ENCODE measurements at places on chromosomes 3 and 15.

- no peak for DNase-seq
Measured at GRCh38 chr3:137988152-137988551, 21.8 kb upstream of the CLDN18 start.

DNA sequence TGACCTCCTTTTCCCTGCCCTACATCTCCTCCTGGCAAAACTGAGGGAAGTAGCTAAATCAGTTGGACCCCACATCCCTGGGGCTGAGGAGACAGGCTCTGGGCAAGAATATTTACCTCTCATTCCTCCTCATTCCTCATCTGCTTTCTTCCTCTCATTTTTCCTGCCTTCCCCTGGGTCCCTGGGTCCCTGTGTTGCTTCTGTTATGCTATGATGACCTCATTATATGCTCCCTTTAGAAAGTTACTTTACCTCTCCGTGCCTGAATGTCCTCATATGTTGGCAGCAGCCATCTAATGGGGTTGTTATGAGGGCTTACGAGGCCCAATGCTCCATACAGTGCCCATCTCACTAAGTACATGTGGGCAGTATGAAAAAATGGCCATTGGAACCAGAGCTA lies 1.2 kb upstream of the SHC4 start:
- no peak for DNase-seq

GRCh38 chr3:8864402-8865350 lies 95.3 kb upstream of the OXTR start:
- no peak for DNase-seq

- DNase-seq = no peak
Measured at GRCh38 chr3:123025642-123026521, 1.7 kb downstream of the SEMA5B start.

GRCh38 chr3:177320765-177321247 lies 123.5 kb upstream of the TBL1XR1 start:
- no peak for DNase-seq

- DNase-seq = no peak
Measured at GRCh38 chr3:16142350-16143025, 32.0 kb upstream of the GALNT15 start.

- no peak for DNase-seq
Measured at GRCh38 chr15:82158811-82159210, 103.7 kb downstream of the EFL1 start.

DNA sequence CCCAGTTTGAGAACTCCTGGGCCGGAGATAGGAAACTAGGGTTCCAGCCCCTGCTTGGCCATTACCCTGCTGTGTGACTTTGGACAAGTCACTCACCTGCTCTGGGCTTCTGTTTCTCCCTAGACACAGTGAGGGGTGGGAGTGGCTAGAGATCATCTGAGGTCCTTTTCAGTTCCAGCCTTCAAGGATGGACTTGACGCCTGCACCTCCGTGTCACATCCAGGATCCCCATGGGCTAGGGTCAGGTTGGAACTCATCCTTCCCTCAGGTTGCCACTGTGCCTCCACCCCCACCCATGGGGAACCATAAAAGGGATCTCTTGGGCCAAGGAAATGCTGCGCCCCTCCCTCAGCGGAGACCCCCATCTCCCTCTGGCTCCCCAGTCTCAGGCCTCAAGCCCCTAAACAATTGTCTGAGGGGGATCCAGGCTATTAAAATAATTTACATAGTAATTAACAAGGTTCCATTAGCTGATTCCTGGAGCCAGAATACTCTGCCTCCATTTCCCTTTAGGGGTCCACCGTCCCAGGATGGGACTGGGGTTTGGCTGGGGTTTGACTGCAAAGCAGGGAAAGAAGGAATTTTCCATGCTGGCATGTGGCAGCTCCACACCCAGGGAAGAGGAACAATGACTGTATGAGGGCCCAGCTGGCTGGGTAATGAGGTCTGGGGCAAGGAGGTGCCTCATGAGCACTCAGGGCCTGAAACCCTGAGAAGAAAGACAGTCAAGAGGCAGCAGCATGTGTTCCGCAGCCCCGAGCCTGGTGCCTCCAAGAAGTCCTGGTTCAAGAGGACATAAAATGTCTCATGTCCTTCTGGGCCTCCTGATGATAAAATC lies 177.7 kb downstream of the SMAD6 start:
- no peak for DNase-seq

- no peak for DNase-seq
Measured at GRCh38 chr15:43792761-43793476, 799 bp downstream of the SERF2 start.

DNA sequence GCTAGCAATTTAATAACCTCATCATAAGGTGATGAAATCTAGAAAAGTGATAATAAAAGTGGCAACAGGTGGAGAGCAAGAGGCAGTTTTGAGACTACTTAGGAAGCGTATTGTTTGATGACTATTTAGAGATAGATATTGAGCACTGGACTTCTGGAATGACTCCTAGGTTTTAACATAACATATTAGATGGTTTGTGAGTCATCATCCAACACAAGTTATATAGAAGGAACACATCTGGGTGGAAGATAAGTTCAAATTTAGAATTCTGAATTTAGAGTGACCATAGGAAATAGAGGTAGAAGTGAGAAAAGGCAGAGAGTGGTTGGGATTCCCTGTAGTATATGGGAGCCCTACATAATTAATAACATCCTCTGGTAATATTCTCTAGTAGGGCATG lies 282.8 kb upstream of the ALCAM start:
- DNase-seq = no peak

- DNase-seq = no peak
Measured at GRCh38 chr15:37104424-37104981, 4.2 kb upstream of the MEIS2 start.

GRCh38 chr3:112640276-112640929 lies 540 bp downstream of the CCDC80 start:
- DNase-seq = no peak

GRCh38 chr3:124149771-124150170 lies 157.8 kb upstream of the ROPN1 start:
- no peak for DNase-seq

- DNase-seq = no peak
Measured at GRCh38 chr3:10279384-10280176, 13.2 kb downstream of the GHRL start.

GRCh38 chr3:36244728-36245127 lies 135.6 kb upstream of the STAC start:
- no peak for DNase-seq

DNA sequence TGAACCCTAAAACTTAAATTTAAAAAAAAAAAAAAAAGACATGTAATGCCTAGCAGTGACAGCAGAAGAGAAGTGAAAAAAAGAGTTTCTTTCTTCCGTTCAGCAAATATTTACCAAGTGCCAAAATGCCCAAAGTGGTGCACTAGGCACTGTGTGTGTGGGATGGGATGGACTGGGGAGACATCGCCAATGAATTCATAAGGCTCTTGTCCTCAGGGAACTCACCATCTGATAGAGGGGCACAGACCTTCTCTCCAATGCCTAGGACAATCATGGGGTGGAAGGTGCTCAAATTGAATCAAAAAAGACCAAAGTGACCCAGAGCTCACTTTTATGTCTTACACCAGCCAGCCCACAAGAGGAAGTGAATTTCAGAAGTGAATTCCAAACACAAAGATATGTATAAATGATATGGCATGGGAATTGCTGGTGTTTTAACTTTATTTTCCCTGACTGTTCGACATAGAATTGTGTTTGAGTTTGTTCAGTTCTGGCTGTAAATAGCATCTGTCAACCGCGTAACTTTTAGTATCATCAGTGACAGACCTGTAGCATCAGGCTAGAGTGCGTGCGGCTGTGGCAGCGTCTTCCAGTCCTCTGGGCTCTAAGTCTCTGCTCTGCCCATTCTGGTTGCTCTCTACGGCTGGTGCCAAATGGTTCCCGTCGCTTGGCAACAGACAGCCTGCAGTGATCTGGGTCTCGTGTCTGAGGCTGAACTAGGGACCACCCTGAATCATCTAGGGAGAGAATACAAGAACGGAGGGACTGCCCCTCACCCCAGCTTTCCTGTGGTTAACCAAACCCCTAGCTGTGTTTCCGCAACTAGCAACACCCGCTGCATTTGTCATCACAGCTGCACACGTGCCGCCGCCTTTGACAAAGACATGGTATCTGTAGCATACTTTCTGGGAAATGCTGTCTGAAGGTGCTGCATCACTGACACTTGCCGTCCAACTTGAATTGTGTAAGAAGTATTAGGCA lies 154.0 kb upstream of the THBS1 start:
- DNase-seq = peak; percentile 40

DNA sequence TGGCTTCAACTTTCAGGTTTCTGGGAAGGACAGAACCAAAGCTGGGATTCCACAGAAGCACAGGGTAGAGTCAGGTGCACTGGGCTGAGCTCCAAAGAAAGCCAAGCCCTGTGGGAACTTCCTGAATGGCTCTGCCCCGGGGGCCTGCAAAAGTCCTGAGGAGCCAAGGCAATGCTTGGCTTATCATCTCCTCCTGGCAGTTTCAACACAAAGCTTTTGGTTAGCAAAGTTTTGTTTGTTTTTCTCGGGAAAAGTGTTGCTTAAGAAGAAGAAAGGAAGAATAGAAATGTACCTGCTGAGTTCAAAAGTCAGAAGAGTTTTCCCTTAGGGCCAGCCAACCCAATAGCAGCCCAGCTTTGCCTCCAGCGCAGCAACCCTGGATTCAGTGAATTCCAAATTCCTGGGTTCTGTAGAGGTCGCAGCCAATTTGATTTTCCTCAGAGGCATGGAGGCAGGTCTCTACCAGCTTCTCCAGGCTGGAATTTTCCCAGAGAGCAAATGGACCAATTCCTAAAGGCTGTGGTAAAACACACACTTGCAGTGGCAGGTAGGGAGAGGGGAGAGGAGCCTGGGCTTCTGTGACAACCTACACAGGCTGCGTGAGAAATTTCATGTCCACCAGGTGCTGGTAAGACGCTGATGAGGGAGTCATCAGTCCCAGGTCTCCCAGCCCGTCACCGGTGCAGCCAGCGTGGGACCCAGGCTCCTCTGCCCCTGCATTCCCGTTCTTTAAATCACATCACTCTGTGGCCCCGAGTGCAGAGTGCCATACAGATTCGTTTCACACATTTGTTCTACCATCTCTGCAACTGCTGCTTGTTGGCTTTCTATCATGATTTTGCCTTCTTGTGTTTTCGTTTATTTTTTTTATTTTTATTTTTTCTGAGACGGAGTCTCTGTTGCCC lies 54.3 kb upstream of the SNRPA1 start:
- DNase-seq = no peak

GRCh38 chr15:68668926-68669600 lies 90.3 kb downstream of the CORO2B start:
- DNase-seq = no peak

DNA sequence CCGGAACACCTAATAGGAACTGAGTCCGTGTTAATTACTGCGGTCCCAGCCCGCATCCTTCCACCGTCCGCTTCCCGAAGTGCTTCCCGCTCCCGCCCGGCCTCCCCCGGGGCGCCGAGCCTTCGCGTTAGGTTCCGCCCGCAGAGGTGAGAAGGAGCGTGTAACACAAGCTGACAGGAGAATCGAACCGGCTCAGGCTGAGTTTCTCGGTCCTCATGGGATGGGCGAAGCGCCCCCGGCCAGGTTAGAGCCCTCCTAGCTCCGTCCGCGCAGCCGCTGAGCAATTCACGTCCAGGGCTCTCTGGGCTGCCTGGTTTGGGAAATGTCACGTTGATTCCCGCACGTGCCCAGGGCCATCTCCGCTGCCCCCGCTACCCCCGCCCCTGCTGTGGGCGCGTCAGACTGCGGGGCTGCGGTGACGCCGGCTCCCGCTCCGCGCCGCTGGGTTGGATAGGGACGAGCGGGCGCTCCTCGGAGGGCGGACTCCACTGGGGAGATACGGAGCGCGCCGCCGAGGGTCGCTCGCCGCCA lies 954 bp downstream of the CLDN11 start:
- no peak for DNase-seq

GRCh38 chr3:37096975-37097374 lies 77.4 kb downstream of the LRRFIP2 start:
- DNase-seq = no peak

DNA sequence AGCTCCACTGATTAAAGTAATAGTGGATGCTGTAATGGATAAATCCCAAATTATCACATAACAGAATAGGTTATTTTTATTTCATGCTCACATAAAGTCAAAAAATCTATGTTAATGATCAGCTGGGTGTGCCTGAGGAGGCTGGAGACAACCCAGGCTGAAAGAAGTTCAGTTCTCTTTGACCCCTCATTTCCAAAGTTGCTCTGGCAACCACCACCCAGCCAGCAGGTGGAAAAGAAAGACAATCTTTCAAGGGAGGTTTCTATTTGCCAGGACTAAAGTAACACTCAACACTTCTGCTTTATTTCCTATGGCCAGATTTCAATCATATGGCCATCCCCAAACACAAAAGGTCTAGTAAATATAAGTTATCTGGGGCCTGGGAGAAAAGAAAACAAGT lies 48.8 kb upstream of the ANKRD28 start:
- no peak for DNase-seq

DNA sequence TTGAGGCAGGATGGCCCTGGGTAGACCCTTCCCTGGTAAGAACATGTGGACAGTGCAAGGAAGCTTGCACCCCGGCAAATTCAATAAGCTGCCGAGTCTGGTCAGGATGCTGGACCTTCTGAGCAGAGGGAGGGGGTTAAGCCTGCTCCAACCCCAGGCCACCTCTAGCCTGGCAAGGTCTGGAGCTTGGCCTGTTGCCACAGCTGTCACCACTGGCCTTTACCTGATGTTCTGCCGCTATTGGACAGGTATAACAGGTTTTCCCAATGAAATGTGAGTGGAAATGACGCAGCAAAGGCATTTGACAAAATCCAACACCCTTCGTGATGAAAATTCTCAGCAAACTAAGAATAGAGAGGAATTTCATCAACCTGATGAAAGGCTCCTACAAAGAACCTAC lies 699 bp upstream of the MESP1 start:
- DNase-seq = no peak

- no peak for DNase-seq
Measured at GRCh38 chr3:56800832-56801661, 702 bp downstream of the ARHGEF3 start.

GRCh38 chr3:52779837-52780585 lies 2.6 kb downstream of the ITIH1 start:
- no peak for DNase-seq

GRCh38 chr15:94526071-94526689 lies 294.8 kb downstream of the MCTP2 start:
- DNase-seq = no peak

DNA sequence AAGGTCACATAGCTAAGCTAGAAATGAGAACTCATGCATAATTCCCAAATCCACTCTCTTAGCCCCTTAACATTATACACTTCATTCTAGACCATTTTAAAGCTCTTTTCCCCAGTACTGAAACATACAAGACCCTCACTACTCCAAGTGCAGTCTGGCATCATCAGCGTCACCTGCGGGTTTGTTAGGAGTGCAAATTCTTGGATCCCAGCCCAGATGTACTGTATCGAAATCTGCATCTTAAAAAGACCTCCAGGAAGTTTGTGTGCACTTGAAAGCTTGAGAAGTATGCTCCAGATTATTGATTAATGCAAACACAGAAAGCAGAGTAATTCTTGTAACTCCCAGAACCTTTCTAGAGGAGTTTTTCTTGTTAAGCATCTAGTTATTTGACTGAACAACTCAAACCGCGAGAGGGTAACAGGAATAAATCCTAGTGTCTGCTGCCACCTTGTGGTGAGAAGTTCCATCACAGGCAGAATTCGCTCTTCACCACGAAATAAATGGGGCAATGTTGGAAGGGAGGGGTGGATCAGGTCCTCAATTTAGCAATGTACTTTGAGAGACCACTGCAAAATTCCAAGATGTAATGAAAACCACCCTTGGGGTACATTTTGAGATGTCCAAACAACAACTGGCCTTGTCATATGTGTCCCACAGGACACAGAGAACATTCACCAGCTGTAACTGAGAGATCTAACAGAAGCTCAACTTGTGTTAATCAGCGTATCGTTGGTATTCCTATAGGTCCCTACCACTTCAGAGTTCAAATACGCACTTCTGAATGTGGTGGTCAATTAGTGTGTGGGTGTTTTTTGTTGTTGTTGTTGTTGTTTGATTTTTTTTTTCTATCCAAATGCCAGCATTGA lies 583 bp upstream of the C3orf49 start:
- DNase-seq = peak; percentile 34
